Subcutaneous adipose tissue (tissue), 4 donors: ENCODE measurements at places on chromosomes 3 and 15. TPM values are rescaled to one million over a fixed set of nuclear protein-coding genes. Genes with fewer than 3 reads are reported as not detected.

Gene ATP13A5
- not detected for total RNA-seq

Gene RPUSD2
- total RNA-seq: 3.3 TPM

Gene GRM7
- total RNA-seq: 1.1 TPM

Gene HIGD2B
- not detected for total RNA-seq

Gene ACAD9
- 45.9 TPM for total RNA-seq

Gene AADACL2
- total RNA-seq: not detected
